Lung (tissue), 17 donors: ENCODE measurements at places on chromosomes 1 and 21. TPM values are rescaled to one million over a fixed set of nuclear protein-coding genes. Genes with fewer than 3 reads are reported as not detected.

The HSD3B2 gene
- not detected for total RNA-seq

The RAB4A gene
- total RNA-seq: 32.3 TPM

The GPR3 gene
- total RNA-seq: 0.51 TPM

The SYNJ1 gene
- total RNA-seq: 15.7 TPM

The TATDN3 gene
- total RNA-seq: 17.8 TPM

The VANGL1 gene
- 7.6 TPM for total RNA-seq

The OR2T34 gene
- total RNA-seq: not detected

The GBP7 gene
- 0.09 TPM for total RNA-seq

The FMO3 gene
- total RNA-seq: 9.0 TPM

The SIM2 gene
- total RNA-seq: not detected

The PDZK1 gene
- total RNA-seq: 0.57 TPM

The TPTE gene
- not detected for total RNA-seq

The FOXO6 gene
- 2.9 TPM for total RNA-seq

The F13B gene
- total RNA-seq: not detected

The FCN3 gene
- total RNA-seq: 36.6 TPM

The LCE1D gene
- total RNA-seq: not detected

The NDUFS5 gene
- 149 TPM for total RNA-seq

The PRR9 gene
- not detected for total RNA-seq

The KIF14 gene
- 0.34 TPM for total RNA-seq

The LIPI gene
- not detected for total RNA-seq

The INSRR gene
- total RNA-seq: not detected

The NBL1 gene
- total RNA-seq: 107 TPM

The PRKAA2 gene
- total RNA-seq: 2.1 TPM

The SPRR2B gene
- not detected for total RNA-seq

The INAVA gene
- total RNA-seq: 17.1 TPM

The S100B gene
- 3.2 TPM for total RNA-seq

The ARHGEF16 gene
- 14.8 TPM for total RNA-seq

The EPS15 gene
- total RNA-seq: 71.1 TPM
